ENCODE measurements at places on chromosomes 2 and 18. TPM values are rescaled to one million over a fixed set of nuclear protein-coding genes. Genes with fewer than 3 reads are reported as not detected.

DNA sequence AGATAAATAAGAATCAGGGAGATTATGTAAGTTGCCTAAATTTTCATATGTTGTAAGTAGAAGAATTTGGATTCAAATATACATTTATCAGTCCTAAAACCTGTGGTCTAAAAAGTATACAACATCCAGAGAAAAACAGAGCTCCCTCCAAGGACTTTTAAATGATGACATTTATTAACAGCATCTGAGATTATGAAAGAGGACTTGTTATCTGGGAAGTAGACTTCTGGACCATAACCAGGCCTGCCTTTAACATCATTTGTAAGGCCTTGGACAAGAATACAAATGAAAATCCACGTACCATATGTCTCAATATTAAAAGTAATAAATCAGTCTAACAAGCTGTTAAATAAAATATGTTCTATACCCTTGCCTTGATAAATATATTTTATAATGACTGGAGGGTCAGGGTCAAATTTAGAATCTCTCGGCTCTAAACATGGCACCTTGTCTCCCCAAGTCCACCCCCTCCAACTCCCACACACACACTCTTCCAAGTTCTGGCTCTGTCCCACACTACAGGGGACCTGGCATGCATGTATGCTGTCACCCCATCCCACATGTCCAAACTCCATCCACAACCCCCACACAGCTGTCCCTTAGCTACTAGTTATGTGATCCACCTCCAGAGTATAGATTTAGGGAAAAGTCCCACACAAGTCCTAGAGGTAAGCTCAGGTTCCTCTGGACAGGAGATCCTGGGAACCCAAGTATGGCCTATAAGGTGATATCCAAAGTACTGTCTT is 382.6 kb downstream of the CDH2 start:
- no peak for DNase-seq

- no peak for DNase-seq
Measured at GRCh38 chr18:49109565-49110251, 158.9 kb upstream of the SMAD7 start.

GRCh38 chr2:118614841-118615271 is 232.6 kb downstream of the EN1 start:
- DNase-seq = no peak

GRCh38 chr2:162174746-162175145 is 22.7 kb upstream of the GCG start:
- DNase-seq = no peak

GRCh38 chr2:53230691-53231090 is 536.9 kb upstream of the CHAC2 start:
- DNase-seq = no peak

DNA sequence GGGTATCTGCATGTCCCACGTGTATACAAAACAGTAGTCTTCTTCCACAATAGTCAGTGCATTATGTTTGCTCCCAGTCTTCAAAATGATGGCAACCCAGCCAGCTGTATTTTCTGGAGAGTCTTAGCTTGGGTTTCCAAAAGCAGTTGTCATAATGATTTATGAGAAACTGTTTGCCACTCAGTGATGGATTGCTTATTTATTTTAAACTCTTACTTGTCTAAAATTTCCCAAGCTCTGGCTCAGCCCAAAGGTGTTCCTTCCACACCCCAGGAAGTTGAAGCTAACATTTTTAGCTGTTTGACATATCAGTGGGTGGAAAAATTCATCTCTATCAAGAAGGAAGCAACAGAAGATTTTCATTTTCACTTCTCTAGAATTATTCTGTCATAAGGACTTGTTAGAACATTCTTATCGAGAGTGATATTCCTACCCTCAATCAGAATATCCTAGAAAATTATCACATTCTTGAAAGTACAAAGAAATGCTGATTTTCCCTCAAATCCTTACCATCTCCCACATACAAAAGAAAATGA is 78.8 kb downstream of the ASAP2 start:
- DNase-seq = no peak

DNA sequence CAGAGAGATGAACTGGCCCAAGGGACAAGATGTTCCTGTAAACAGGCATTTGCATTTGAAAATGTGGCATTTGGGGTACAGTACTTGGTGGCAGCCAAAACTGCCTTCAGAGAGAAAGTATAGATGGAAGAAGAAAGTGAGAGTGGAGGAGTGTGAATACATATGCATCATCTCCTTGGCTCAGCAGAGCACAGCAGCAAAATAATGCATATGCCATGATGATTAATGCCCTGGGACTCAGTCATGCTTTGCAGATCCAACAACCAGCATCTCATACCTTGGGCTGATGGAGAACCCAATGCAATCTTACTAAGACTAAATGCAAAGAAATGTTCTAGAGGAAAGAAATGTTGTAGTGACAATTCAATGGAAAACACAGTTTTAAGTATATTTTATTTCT is 29.7 kb upstream of the CYTIP start:
- no peak for DNase-seq

- peak; percentile 67 for DNase-seq
Measured at GRCh38 chr2:71603851-71604725, 150.7 kb downstream of the DYSF start.

DNA sequence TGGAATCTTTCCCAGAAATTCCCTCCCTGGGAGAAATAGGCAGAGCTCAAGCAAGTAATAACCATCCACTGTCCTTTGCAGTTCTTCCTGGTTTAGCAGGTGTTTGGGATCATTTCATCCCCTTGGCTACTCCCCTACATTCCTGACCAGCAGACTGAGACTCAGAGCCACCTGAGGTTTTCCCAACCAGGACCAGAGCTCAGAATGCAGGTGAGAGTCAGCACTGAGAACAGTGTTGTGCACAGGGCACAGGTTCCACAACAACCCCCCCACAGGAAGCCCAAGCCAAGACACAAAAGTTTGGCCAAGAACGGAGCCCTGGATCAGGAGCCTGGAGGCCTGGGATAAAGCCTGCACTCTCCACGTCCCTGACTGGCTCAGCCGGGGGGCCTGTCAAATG is 21.0 kb upstream of the LOXHD1 start:
- no peak for DNase-seq

DNA sequence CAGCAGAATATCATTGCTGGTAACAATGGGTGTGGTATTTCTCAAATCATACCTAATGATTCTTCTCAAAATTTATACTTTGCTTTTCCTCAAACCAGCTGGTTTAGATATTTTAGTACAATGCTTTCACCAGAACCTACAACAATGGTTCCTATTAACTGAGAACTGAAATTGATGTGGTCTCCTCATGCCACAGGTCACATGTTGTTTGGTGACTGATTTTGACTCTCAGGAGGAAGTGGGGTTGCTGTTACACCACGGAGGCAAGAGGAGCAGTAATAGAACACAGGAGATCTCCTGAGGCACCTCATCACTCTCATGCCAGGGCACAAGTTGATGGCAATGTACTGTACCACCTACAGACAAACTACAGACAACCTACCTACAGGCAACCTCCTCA is 3.0 kb upstream of the CEP68 start:
- no peak for DNase-seq

GRCh38 chr2:96895746-96896651 is 26.1 kb upstream of the SEMA4C start:
- DNase-seq = no peak

GRCh38 chr2:181464966-181465365 is 7.8 kb downstream of the ITGA4 start:
- DNase-seq = no peak

- DNase-seq = no peak
Measured at GRCh38 chr2:12931186-12931844, 214.6 kb downstream of the TRIB2 start.

- DNase-seq = no peak
Measured at GRCh38 chr2:209458008-209458979, 34.4 kb downstream of the MAP2 start.

DNA sequence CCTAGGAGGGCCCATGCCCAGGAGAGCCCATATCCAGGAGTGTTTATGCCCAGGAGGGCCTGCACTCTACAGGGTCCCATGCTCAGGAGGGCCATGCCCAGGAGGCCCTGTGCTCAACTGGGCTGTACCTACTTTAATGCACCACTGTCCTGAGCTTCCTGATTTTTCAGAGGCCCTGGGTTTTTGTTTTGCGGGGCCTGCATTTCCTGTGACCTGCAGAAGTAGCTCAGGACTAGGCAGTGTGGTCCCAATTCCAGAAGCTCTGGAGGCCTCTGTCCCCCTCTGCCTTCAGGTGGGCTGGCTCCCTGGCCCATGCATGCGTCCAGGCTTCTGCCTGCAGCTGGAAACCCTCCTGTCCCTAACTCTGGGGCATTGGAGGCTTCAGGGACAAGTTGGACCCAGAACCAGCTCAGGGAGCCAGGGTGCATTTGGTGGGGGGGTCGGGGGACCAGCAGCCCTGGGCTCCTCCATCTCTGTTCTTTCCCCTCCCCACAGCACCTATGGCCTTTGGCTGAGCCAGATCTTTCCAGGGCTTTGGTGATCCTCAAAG is 10.8 kb downstream of the GPR35 start:
- peak; percentile 49 for DNase-seq

The CTAGE1 gene
- total RNA-seq = 0.13 TPM
